Activated naive CD4-positive, alpha-beta T cell treated with anti-CD3 and anti-CD28 coated beads, Interleukin-2, amount 10 ng/mL, durations not matched to agents 7 days and 5 days (primary cell): ENCODE measurements at places on chromosomes 11 and 22.

DNA sequence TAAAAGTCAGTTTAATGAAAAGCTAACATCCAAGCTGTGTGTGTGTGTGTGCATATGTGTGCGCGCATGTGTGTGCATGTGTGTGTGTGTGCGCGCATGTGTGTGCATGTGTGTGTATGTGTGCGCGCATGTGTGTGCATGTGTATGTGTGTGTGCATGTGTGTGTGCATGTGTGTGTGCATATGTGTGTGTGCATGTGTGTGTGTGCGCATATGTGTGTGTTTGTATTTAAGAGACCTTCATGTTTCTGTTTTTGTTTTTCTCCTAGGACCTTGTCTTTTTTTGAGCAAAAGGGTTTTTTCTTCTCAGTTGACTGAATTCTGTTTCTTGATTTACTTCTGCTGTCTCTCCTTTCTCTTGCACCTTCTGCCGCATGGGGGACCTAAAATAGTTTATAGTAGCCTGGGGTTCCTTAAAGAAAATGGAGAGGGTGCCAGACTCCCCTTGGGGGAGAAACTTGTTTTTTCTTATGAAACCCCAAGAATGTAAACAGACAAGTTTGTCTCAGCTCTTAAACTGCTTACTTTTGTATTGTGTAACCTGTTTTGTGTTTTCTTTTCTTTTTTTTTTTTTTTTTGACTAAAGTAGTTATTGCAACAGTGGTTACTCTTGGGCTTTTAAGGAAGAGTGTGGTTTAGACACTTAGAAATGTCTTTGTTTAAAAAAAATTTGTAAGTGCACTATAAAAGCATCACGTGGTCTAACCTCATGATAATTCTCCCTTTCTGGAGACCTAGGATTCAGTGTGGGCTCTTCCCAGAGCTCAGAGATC is 53.0 kb downstream of the OSBPL5 start:
- H3K27me3 ChIP-seq: no peaks in the 10 kb centered on the region
- DNase-seq: no peak
- H3K27ac ChIP-seq: no peak overlapping the region
- no peaks in the 10 kb centered on the region for H3K4me1 ChIP-seq

GRCh38 chr11:78391424-78391823 is 26.2 kb downstream of the GAB2 start:
- H3K27ac ChIP-seq: no peak overlapping the region
- no peak overlapping the region for H3K4me3 ChIP-seq
- peaks cover 8% of the 10 kb centered on the region for H3K36me3 ChIP-seq
- H3K4me1 ChIP-seq: peaks cover 10% of the 10 kb centered on the region
- DNase-seq: no peak

DNA sequence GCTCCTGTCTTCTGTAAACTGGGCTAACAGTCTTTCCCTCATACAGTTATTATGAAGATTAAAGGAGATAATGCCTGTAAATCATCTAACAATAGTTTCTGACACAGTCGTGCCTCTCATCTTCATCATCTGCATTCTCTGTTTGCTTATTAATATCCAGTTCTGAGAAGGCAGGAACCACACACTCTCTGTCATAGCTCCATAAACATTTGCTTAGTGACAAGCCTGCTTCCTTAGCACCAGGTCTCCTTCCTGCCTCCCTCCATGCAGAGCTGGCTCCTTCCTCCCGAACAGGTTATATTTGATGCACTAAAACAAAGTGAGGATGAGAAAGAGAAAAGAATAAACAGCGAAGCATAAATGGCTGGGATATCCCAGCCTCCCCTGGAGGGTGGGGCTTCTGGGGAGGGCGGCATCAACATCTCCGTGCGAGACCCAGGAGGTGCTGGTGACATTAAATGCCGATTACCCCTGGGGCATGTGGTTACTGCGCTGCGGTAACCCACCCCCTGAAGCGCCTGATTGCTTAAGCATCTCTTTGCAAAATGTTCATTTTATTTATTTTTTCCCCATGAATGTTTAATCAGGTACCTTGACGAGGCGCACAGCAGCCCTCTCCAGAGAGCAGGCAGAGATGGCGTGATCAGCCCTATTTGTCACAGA is 404.9 kb downstream of the NXPE2 start:
- no peak overlapping the region for H3K27ac ChIP-seq
- no peaks in the 10 kb centered on the region for H3K36me3 ChIP-seq
- DNase-seq: no peak
- H3K4me3 ChIP-seq: no peak overlapping the region

GRCh38 chr11:61745781-61746441 is 6.5 kb upstream of the MYRF start:
- no peak overlapping the region for H3K27ac ChIP-seq
- H3K4me3 ChIP-seq: no peak overlapping the region
- no peak for DNase-seq
- peaks cover 29% of the 10 kb centered on the region for H3K27me3 ChIP-seq

GRCh38 chr11:27807596-27807995 is 107.3 kb upstream of the BDNF start:
- H3K4me3 ChIP-seq: no peak overlapping the region
- H3K27me3 ChIP-seq: no peaks in the 10 kb centered on the region
